ENCODE measurements at places on chromosomes 3 and 15.

- DNase-seq, result no peak
These were observed 61.0 kb downstream of the SCAPER start for GRCh38 chr15:76844096-76844495.

DNA sequence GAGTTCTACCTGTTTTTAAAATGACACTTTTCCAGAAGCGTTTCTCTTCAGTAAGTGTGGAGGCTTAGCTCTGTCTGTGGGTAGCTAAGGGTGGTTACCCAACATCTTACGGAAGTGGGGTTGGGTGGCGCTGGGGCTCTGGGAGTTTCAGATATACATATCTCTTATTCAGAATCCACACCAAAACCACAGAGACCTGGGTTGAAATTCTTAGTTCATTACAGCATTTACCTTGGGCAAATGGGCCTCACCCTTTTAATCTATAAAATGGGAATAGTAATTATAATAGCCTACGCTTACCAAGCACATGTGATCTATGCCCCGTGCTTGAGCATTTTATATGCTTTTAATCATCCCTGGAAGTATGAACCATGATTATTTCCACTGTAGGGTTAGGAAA lies 9.4 kb downstream of the PTPRG start:
- DNase-seq, result no peak

DNA sequence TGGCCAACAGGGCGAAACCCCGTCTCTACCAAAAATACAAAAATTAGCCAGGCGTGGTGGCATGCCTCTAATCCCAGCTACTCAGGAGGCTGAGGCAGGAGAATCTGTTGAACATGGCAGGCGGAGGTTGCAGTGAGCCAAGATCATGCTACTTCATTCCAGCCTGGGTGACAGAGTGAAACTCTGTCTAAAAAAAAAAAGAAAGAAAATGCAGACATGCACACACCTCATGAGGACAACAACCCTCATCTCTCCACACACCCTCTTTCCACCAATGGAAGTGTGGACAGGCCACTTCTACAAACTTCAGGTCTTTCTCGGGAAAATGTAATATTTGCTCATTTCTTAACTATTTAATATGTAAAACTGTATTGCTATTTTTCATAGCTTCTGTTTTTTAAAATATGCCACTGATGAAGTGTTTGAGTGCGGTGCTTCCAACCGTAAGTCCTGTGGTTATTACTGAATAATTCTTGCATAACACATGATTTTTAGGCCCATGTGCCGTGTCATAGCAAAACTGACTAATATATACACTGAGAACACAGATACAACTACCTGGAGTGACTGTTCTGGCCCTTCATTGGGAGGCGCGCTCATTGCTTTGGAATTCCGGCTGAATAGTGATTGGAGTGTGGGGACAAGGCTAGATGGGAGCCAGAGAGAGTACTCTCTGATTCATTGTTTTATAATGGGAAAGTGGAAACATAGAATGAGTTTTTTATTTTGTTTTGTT lies 23.1 kb downstream of the LRRC31 start:
- DNase-seq, result no peak

DNA sequence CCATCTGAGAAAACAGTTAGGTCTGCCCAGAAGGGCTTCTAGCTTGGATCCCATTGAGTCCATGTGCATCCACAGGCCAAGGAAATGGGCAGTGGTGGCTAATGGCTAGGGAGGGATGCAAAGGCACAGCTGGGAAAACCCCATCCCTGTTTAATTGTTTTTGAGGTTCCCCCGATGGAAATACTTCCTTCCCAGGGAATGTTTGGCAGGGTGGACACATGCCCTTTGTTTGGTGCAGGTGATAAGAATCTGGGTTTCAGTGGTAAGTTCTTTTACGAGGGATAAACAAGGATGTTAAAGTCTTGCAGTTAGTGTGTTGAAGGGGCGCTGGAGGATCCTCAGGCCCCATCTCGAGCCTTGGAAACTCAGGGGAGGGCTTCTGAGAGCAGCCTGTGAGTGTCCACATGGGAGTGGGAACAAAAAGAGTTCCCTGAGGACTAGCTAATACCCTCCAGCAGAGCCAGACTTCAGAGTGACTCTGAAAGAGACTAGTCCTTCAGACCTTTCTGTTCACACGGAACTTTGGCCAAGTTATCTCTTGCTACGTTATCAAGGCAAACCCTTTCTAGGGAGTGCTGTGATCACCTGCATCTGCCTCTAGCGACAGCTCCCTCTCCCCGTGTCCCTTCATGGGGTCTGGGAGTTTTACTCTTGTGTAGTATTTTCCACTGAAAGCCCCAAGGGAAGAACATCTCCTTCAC lies 17.4 kb downstream of the PTPRG start:
- DNase-seq, result no peak

GRCh38 chr3:15342945-15343344 lies 10.6 kb upstream of the SH3BP5 start:
- no peak for DNase-seq

DNA sequence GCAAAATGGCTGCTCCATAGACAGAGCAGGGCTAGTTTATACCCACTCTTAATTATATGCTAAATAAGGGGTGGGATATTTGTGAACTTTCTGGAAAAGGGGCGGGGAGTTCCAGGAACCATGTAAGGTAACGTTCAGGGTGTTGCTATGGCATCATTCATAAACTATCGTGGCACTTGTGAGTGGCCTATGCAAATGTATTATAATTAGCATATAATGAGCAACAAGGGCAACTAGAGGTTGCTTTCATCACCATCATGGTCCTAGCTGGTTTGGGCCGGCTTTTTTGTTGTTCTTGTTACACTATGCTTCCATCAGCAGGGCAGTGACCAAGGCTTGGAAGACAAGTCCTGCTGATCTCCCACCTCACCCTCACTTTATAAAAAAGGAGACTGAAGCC lies 43.2 kb upstream of the FGD5 start:
- DNase-seq, result no peak

- no peak for DNase-seq
These were observed 170.1 kb upstream of the GBE1 start for GRCh38 chr3:81931265-81932251.

- DNase-seq, result no peak
These were observed 3.5 kb downstream of the PLEKHO2 start for GRCh38 chr15:64845183-64845611.

DNA sequence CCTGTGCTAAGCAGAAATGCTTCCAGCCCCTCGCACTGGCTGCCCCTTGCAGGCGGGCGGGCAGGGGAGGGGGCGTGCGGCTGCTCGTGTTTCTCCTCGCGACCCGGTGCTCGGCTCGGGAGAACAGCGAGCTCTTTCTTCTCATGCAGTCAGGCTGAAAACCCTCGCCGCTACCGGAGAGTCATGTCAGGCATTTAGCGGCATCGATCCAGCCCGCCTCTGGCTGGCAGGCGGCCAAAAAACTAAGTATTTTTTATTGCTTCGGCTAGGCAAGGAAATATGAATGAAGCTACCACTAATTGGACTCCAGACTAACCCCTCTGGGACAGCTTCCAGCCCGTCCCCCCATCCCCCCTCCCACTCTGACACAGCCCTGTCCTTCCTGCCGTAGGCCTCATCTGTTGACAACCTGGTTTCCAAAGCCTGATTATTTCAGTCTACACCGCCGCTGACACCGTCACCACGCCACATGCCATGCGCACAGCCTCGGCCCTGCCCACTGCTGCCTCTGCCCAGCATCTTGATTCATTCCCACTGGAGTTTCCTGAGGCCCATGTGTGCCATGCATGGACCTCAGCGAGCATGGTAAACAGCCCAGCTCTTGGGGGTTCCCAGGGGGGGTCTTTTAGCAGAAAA lies 35.3 kb downstream of the TLE3 start:
- no peak for DNase-seq

GRCh38 chr3:15206662-15207576 lies 873 bp downstream of the CAPN7 start:
- DNase-seq, result no peak

DNA sequence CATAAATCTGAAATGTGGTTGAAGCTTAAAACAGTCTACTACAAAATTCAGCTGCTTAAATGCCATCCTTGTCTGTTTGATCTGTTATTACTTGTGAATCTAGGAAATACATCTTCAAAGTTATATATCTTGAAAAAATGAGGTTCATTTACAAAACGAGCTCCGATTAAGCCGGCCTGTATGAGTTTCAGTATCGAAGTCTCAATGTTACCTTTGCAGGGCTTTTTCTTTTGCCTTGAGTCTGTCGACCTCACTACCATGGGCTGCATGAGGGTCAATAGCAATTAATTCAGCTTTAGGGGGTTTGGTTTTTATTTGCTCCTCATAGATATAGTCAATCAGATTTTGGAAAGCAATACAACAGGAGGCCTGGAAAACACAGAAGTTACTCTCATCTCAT lies 23.2 kb downstream of the ERICH6 start:
- no peak for DNase-seq

- DNase-seq, result no peak
These were observed 43.9 kb downstream of the NR1I2 start for GRCh38 chr3:119825820-119826219.

GRCh38 chr3:53196575-53197407 lies 35.8 kb downstream of the PRKCD start:
- no peak for DNase-seq

All from esophagus squamous epithelium (tissue), 5 donors.